ENCODE measurements at places on chromosomes 11 and 22.

DNA sequence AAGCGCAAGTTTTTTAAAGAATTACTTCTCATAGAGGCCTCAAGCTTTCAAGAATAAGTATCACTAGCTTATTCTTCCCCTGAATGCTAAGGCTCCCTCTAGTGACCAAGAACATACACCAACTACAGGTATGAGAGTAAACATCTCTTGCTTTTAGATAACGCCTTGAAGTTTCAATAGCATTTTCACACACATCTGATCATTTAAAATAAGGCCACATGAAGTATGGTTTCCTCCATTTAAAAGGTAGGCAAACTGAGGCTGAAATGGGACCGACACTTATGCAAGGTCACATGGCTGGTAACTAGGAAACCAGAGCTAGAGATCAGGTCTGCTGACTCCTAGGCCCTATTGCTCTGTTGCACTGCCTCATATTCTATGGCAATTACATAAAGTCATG, 66.5 kb downstream of the CCDC34 start:
- no peak for DNase-seq

GRCh38 chr22:20532256-20532993, 25.0 kb downstream of the MED15 start:
- no peak for DNase-seq

GRCh38 chr11:29676993-29677392, 339.8 kb downstream of the KCNA4 start:
- DNase-seq, result no peak

- DNase-seq, result no peak
Measured at GRCh38 chr11:75520688-75521087, 5.1 kb downstream of the GDPD5 start.

DNA sequence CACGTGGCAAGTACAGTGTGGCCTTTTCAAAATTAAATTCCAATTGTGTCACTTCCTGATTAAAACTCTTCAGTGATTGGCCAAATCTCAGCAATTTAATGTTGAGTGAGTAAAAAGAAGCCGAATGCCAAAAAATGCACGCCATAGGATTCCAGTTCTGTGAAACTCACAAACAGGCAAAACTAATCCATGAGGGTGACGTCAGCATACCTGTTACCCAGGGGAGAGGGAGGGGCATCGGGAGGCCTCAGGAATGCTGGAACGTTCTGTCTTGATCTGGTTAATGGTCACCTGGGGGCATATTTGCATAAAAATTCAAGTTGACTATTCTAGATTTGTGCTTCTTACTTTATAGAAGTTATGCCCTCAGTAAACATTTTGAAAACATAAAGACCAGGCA, 39.9 kb upstream of the RAB1B start:
- no peak for DNase-seq

All from bone marrow (tissue), 2 donors.